ENCODE measurements at places on chromosomes 12 and 14.

GRCh38 chr12:114412307-114412706 is 6.4 kb upstream of the TBX5 start:
- no peak for ATAC-seq

- no peak for ATAC-seq
Measured at GRCh38 chr14:102957222-102957621, 34.8 kb downstream of the AMN start.

GRCh38 chr12:52772772-52773171 is 4.4 kb downstream of the KRT76 start:
- no peak for ATAC-seq

DNA sequence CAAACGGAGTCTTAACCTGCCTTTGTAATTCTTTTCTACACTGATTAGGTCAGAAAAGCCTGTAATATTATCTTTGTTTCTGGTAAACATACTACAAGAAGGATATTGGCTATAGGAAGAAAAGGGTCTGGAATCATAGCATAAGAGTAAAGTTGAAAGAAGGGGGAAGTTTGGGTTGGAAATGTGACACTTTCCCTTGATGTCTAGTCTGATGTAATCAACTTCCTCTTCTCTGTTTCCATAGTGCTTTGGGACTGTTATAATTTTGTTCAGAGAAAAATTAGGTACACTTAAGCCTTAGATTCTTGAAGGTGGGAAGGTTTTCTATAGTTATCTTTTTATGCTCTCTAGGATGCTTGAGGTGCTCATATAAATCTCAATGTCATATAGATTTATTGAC is 322.2 kb downstream of the AEBP2 start:
- ATAC-seq, result no peak

- ATAC-seq, result no peak
Measured at GRCh38 chr12:127785986-127786590, 480.9 kb upstream of the TMEM132C start.

DNA sequence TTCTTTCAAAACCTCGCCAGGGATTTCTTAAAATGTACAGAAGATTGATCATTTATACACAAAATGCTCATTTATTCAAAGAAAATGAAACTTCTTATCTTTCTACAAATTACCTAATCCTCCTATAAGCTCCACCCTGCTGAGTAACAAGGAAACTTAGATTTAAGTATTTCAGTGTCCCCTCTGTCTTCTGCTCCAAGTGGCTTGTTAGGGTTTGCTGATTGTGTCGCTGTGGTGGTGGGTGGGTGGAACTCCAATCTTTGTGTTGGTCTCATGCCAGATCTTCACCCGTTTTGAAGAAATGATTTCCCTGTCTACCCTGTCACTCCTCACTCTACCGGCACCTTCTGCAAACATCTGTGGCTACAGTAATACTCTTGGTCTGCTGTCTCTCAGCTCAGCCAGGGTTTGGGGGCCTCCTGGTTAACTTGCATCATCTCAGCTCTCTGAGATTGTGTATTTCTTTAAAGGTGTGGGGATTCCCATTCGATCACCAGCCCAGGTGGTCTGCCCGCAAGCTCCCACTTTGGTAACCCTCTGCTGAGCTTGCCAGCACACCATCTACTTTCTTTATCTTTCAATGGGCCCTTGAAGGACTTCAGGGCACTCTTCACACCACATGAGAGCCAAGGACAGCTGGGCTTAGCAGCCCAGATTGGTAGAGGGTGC is 73.8 kb downstream of the DRAM1 start:
- no peak for ATAC-seq

GRCh38 chr12:33994857-33995808 is 27.2 kb upstream of the ALG10 start:
- ATAC-seq, result no peak

DNA sequence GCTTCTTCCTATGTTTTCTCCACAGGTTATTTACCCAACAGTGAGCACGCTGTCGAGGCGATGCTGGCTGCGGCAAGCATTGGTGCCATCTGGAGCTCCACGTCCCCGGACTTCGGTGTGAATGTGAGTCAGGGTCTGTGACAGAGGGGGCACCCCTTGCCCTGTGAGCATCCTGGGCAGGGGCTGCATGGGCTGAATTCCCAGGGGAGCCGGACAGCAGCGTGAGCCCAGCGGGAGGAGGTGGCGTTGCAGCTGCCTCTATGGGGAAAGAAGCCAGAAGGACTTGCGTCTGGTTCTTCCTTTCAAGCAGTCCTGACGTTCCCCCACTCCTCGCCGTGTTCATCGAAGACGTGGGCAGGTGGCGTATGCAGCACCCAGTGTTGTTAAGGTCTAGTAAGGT is 26.2 kb downstream of the AACS start:
- ATAC-seq, result no peak

DNA sequence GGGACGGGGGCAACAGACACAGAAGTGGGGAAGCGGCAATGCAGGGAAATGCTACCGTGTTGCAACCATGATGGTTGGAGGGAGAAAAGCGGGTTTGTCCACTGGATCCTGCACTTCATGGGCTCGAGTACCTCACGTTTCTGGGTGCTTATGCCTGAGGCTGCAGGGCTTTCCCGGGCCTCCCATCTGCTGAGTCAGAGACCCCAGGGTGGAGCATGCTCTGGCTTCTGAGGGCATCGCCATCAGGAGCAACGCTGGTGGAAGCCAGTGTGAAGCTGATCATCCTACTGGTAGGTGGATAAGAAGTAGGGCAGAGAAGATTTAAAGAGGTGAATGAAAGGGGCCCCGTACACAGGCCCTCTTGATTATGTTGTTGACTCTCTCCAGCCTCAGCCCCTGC is 5.0 kb upstream of the ADGRD1 start:
- no peak for ATAC-seq

DNA sequence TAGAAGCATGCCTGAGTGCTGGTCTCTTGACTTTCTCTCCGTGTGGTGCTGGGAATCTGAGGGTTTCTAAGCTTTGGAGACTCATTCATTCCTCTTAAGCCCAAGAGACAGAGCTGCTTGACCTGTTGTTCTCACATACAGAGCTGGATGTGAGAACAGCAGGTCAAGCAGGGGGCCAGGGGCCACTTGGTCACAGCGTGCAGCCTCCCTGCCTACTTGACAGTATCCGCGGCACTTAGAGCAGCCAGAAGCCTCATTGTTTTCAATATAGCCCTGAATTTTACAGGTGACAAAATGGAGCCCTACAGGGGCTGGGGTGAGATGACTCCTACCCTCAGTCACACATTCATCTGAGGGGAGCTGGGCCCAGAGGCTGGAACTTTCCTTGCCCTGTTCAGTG is 88.9 kb downstream of the ESRRB start:
- ATAC-seq, result no peak

- ATAC-seq, result no peak
Measured at GRCh38 chr12:29991924-29992323, 208.2 kb upstream of the TMTC1 start.

DNA sequence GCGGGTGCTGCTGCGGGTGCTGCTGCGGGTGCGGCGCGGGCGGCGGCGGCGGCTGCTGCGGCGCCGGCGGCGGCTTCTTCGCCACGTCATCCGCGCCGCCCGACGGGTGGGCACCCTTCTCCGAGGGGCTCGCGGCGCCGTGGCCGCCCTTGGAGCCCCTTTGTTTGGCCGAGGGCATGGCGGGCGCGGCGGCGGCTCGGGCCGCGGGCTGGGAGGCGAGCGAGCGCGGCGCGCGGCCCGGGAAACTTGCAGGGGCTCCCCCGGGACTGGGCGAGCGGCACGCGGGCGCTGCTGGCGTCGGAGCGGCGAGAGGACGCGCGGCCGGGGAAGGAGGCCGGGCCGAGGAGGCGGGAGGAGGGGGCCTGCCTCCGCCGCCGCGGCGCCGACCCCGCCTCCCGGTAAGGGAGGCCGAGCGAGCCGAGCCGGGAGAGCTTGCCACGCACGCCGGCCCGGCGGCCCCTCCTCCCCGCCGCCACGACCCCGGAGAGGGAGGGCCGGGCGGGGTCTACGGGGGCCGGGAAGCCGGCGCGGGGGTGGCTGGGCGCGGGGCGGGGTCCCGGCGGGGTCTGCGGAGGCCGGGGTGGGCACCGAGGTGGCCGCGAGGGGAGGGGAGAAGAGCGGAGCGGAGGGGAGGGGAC is at the start of gene CKAP4:
Gene CKAP4, minus strand, starts transcription at position 347 of the 638 bp plus-strand sequence. Its CDS starts 169 bp downstream, at position 178.
- peak; percentile 91 for ATAC-seq

DNA sequence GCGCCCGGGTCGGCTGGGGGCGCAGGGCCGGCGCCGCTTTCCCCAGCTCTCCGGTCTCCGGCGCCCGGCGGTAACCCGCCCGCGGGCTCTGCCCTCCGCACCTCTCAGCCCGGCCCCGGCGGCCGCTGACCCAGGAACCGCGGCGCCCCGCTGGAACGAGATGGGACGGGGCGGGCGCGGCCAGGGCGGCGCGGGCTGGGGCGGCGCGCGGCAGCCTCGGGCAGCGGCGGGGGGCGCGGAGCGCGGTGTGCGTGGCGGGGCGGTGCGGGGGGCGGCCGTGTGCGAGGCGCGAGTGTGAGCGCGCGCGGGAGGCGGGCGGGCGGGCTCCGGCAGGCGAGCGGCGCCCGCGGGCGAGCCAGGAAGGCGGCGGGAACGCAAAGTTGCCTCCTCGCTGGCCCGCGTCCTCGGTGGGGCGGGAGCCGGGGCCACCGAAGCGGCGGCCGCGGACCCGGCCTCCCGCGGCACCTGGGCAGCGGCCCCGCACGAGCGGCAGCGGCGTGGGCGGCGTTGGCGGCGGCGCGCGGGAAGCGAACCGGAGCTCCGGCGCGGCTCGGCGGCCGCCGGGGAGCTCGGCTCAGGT is 671 bp upstream of the DIO3 start:
- no peak for ATAC-seq

GRCh38 chr12:110093631-110094311 is 30.4 kb upstream of the IFT81 start:
- ATAC-seq, result no peak

GRCh38 chr12:52721838-52722470 is 18.6 kb upstream of the KRT77 start:
- ATAC-seq, result no peak

DNA sequence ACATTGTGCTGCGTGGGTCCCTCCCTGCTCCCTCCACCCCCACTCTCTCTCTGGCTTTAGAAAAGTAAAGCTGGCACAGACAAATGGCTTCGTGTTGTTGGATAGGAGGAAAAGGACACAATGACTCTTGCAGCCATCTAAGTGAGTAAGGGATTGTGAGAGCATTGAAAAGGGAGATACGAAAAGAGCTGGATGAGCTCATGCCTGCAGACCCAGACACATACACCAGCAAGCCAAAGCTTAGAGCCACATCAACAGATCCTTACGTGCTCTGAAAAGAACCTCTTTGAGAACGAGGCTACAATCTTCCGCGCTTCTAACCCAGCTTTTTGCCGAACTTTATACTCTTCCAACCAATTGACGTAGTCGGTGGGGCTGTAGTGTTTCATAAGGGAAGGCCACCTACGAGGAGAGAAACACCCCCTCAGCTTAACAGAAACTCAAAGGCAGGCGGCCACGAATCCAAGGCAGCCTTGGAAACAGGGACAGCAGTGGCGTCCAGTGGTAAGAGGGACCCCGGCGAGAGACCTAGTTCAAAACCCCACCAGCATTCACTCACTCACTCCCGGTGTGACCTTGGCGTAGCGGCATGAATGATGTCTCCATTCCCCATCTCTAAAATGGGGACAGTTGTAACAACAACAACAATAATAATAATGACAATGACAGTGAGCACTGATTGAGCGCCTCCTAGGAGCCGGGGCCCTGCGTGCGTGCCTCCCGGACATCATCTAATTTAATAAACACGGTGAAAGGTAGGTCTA is 1.1 kb downstream of the FBXO21 start:
- no peak for ATAC-seq

- ATAC-seq, result no peak
Measured at GRCh38 chr14:23167116-23167847, 16.2 kb downstream of the SLC7A8 start.

DNA sequence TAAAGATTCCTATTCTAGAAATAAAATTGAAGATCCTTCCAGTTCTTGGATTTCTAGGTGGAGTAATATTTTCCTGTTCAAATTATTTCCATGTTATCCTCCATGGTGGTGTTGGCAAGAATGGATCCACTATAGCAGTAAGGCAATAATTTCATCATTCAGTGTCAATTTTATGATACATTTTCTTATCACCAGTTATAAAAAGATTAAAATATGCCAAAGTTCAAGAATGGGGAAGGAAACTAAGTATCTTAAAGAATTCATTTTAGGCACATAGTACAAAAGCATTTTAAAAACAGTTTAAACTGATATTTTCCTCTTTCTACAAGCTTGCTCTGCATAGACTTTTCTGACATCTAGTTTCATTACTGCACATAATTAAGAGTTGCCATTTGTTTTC is 19.1 kb downstream of the SYCP3 start:
- no peak for ATAC-seq

DNA sequence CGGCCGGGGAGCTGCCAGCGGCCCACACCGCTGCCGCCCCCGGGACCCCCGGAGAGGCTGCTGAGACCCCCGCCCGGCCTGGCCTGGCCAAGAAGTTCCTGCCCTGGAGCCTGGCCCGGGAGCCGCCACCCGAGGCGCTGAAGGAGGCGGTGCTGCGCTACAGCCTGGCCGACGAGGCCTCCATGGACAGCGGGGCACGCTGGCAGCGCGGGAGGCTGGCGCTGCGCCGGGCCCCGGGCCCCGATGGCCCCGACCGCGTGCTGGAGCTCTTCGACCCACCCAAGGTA is 12.8 kb downstream of the SH2B3 start:
- no peak for ATAC-seq
